A549 treated with CpdA at 1 μM for 4 hours (cell line): ENCODE measurements at places on chromosomes 6 and 20. TPM values are rescaled to one million over a fixed set of nuclear protein-coding genes. Genes with fewer than 3 reads are reported as not detected.

EBF4 gene
- 2.2 to 4.7 TPM (median 2.4 TPM) in 5 replicates for total RNA-seq

PLA2G7 gene
- 0.03 to 0.07 TPM in 2 of 5 replicates, not detected in the others for total RNA-seq

LRRC1 gene
- total RNA-seq = 4.8 to 6.1 TPM (median 5.6 TPM) in 5 replicates

BPIFB1 gene
- 0.07 to 0.15 TPM (median 0.14 TPM) in 3 of 5 replicates, not detected in the others for total RNA-seq
